NCI-H526 treated with DMSO at 0.1 percent for 48 hours (cell line): ENCODE measurements at places on chromosomes 3 and 15.

DNA sequence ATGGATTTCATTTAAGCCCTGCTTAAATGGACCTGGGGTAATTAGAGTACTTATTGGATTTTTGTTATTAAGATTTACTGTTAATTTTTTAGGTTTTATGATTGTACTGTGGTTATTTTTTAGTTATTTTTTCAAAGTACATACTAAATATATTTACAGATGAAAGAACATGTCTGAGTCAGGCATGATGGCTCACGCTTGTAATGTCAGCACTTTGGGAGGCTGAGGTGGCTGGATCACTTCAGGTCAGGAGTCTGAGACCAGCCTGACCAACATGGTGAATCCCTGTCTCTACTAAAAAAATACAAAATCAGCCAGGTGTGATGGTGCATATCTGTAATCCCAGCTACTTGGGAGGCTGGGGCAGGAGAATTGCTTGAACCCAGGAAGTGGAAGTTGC, 16.2 kb upstream of the RPL24 start:
- no peak for DNase-seq

GRCh38 chr3:123397921-123398785, 50.7 kb downstream of the ADCY5 start:
- no peak for DNase-seq

- DNase-seq = no peak
These were observed 185.7 kb upstream of the ZPLD1 start for GRCh38 chr3:102248981-102249705.

GRCh38 chr3:177449360-177450006, 252.2 kb upstream of the TBL1XR1 start:
- no peak for DNase-seq

DNA sequence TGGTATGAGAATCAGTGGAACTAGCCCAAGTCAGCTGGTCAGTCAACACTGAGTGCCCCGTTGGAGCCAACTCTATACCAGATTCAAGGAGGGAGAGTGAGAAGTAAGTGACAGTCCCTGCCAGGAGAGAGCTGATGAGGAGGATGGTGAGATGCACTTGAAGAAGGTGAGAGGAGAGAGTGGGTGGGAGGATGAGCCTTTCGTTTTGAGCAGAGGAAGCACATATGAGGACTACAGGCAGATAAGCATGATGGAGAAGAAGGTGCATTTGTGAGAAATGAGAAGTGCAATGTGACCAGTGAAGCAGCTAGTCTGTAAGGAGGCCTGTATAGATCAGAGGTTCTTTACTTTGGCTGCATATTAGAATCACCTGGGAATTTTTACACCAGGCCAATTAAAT, 40.4 kb downstream of the NME9 start:
- DNase-seq = no peak

DNA sequence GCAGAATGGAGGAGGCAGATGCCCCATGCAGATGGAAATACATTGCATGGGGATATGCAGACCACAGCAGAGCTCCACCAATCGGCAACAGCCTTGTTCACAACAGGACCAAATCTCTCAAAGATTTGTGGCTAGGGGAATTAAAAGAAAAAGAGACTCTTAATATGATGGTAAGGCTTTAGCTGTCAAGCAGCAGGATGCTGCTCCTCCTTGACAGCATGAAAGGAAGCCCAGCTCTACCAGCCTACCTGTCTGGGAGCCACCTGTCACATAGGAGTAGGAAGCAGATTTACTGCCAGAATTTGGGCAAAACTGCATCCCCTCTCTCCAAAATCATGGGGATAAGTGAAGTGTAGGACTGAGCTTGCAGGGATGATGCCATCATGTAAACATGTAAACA, 769.6 kb upstream of the ARPP21 start:
- no peak for DNase-seq

DNA sequence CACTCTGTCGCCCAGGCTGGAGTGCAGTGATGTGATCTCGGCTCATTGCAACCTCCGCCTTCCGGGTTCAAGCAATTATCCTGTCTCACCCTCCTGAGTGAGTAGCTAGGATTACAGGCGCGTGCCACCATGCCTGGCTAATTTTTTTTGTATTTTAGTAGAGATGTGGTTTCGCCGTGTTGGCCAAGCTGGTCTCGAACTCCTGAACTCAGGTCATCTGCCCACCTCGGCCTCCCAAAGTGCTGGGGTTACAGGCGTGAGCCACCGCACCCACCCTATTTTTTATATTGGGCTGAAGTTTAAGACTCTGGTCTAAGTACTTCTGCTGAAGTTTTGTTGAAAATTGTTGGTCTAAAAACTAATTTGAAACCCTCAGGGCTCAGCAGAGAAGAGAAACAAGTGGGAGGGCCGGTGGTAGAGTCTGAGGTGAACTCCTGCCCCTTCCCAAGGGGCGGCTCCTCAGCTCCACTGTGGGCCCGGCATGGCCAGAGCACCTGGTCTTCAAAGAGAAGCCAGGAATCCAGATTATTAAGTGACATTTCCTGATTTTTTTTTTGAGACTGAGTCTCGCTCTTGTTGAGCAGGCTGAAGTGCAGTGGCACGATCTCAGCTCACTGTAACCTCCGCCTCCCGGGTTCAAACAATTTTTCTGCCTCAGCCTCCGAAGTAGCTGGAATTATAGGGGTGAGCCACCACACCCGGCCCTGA, 4.0 kb downstream of the HDAC11 start:
- no peak for DNase-seq
